ENCODE measurements at places on chromosomes 5 and 9. TPM values are rescaled to one million over a fixed set of nuclear protein-coding genes. Genes with fewer than 3 reads are reported as not detected.
A peak's percentile ranks its signal among the peaks of the same experiment; 100 is the strongest.

ADRB2 gene
- total RNA-seq: 0.70 TPM

- DNase-seq: no peak
Observed at GRCh38 chr9:104795082-104795481, 31.2 kb downstream of the NIPSNAP3B start.

DNA sequence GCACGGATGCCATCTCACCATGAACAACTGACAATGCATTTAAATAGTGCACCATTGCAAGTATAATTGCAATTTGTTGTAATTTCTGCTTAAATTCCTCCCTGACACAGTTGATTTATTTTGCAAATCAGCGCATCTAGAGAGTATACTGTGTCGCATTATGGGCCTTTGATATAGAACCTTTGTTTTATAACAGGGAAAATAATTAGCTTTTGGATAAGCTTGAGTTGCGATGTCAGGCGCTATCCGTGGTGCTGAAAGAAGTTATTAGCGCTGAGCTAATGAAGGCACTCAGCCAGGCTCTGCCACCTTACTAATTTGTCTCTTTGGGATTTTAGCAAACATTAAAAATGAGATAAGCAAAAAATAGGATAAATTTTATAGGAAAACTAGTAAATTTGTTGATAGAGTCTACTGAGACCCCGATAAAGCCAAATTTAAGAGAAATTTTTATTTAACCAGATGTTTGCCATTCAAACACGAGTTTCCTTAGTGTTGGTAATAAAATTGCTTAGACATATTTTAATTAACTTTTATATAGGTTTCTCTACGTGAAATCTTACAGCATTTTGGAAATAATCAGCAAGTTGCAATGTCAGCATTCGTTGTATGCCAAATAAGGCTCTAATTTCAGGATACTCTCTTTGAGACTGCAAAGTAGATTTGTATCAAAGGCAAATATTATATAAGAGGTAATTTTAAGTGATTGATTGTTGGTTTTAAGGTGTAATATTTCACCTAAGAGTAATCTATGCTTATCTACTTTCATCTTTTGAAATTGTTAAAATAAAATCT is 355.5 kb downstream of the TLR4 start:
- peak; percentile 10 for DNase-seq

GRCh38 chr9:77707383-77708063 is 59.4 kb upstream of the GNA14 start:
- peak; percentile 92 for DNase-seq

JMY gene
- 11.2 TPM for total RNA-seq

Data from glomerular endothelial cell (primary cell).